SJSA1 (cell line): ENCODE measurements at places on chromosomes 12 and 14. TPM values are rescaled to one million over a fixed set of nuclear protein-coding genes. Genes with fewer than 3 reads are reported as not detected.

DNA sequence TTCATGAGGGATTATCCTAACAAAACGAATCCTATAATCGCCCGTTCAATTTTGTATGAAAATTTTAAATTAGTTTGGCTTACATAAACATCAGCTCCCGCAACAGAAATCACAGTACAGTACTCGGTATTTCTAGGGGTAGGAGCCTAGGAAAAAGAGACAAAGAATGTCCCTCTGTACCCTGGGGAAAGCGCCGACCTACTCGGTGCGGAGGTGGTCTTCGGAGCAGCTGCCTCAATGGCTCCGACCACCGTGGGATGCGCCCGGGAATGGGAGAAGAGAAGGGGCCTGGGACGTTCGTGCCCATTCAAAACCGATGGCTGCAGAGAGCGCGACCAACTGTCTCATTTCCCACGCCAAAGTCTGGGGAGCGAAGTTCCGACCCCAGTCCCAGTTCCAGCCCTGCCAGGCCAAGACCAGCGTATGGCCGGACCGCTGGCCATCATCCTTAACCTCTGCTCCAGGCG is 618 bp downstream of the GNPNAT1 start:
- peaks cover 12% of the 10 kb centered on the region for H3K4me1 ChIP-seq
- H3K27ac ChIP-seq: peak overlapping the region; percentile 66
- H3K4me3 ChIP-seq: peak overlapping the region; percentile 55

The BCL11B gene
- 2.1 and 2.6 TPM in 2 replicates for total RNA-seq

- peaks cover 16% of the 10 kb centered on the region for H3K4me1 ChIP-seq
- H3K36me3 ChIP-seq: peaks cover 3% of the 10 kb centered on the region
- DNase-seq: no peak
- no peak overlapping the region for H3K27ac ChIP-seq
- H3K4me3 ChIP-seq: no peak overlapping the region
Measured at GRCh38 chr12:121708313-121709063, 4.1 kb upstream of the TMEM120B start.

DNA sequence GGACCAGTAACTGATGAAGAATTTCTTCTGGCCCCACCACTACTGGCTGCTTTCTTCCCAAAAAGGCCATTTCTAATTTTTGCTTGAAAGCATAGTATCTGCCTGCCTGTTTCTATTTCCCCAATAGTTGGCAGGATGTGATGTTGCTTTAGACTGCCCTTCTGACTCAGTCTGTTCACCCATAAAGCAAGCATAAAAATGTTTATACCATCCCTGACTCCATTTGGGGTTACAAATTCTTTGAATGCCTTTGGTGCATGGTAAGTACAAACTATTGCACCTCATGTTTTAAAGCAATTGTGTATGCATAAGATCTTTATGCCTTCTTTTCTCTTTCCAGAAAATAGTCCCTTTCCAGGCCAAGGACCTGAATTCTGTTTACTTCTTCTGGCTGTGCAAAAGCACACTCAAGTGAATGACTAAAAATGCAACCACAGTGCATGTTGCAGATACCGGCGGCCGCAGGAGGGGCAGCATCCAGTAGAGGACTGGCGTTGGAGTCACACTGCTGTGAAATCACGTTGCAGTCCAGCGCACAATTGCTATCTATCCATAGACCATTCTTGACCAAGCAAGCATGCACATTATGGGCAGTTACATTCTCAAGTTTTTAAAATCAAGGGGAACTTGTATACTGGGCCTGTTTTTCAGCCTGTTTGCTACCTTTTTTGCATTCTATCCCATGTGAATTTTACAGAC is 82.4 kb downstream of the SLC5A8 start:
- H3K4me1 ChIP-seq: peaks cover 26% of the 10 kb centered on the region
- no peaks in the 10 kb centered on the region for H3K27me3 ChIP-seq
- H3K36me3 ChIP-seq: no peaks in the 10 kb centered on the region
- H3K4me3 ChIP-seq: no peak overlapping the region
- H3K27ac ChIP-seq: peak overlapping the region; percentile 85
